NB4 (cell line): ENCODE measurements at places on chromosomes 5 and 9.

GRCh38 chr9:19701991-19702390 lies 86.8 kb downstream of the SLC24A2 start:
- DNase-seq, result no peak

- no peak for DNase-seq
Observed at GRCh38 chr9:84216151-84216550, 124.4 kb downstream of the SLC28A3 start.

DNA sequence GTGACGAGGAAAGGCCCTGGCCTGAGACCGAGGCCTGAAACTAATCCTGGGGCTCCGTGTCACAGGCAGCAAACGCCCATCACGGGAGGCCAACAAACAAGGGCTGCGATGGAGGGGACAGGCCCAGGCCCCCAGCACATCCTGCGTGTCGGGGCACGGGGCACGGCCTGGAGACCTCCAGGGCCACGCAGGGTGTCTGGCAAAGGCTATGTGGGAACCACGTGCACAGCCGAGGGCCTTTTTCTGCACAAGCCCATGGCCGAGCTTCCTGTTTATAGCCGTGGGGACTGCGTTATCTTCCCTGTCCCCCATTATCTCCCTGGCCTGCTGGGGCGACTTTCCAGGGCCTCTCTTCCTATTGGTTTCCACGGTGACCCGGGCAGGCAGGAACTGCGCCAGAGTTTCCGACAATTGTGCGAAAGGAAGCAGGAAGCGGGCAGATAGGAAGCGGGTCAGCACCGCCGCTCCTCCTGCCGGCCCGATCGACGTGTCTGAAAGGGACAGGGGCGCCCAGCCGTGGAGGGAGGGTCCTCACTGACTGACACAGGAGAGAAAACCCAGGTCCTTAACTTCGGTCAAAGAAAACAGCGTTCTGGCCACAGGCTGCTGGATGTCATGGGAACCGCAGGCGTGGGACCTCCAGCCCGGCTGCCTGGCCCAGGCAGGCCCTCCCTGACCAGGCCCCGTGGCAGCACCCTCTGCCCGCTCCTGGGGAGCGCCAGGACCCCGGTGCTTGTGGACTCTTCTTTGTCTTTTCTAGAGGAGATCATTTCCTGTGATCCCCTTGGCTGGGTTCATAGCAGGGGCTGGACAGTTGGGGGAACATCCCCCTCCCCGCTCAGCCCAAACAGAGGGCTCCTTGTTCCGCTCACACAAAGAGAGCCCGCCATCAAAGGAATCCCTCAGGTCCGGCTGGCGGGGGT lies 29.1 kb upstream of the SEC16A start:
- DNase-seq, result no peak

DNA sequence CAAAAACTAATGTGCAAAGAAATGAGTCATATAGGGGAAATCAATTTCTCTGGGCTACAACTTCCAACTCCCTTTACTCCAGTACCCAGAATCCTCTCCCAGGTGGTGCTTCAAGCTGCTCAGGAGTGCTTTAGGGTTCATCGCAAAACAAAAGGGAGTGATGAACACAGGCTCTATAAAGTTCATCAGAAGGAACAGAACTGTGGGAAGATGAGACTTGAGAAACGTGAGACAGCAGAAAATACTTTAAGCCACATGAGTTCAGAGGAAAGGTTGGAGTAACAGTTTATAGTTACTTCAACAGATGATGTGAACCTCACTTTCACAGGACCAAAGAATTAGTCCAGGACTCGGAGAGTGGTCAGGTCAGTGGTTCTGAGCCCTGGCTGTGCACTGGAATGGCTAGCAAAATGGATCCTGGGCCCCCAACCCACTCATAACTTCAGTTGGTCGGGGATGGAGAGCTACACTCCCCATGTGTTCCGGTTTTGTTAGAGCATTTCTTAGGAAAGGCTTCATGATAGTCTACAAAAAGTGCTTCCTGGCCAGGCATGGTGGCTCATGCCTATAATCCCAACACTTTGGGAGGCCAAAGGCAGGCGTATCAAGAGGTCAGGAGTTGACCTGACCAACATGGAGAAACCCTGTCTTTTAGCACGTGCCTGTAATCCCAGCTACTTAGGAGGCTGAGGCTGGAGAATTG lies 4.3 kb downstream of the RPL12 start:
- peak; percentile 46 for DNase-seq

DNA sequence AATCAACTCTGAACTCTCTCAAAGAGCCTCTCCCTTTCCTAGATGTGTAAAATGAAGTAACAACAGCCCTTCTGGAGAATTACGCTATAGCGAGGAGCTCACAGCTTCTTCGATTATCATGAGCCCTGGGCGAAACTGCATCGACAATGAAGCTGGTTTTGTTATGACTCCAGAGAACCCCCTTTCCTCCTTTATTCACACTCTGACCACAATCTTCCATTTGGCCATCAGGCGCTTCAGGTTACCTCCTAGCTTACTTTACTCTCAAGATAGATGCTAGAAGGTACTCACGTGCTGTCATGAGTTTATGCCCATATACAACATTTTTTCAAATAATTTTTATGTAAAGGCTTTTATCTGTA lies 362.7 kb upstream of the RFX3 start:
- no peak for DNase-seq

GRCh38 chr9:82588301-82589180 lies 474.4 kb downstream of the RASEF start:
- no peak for DNase-seq

- DNase-seq, result peak; percentile 28
Observed at GRCh38 chr5:76331126-76331525, 72.0 kb upstream of the IQGAP2 start.

DNA sequence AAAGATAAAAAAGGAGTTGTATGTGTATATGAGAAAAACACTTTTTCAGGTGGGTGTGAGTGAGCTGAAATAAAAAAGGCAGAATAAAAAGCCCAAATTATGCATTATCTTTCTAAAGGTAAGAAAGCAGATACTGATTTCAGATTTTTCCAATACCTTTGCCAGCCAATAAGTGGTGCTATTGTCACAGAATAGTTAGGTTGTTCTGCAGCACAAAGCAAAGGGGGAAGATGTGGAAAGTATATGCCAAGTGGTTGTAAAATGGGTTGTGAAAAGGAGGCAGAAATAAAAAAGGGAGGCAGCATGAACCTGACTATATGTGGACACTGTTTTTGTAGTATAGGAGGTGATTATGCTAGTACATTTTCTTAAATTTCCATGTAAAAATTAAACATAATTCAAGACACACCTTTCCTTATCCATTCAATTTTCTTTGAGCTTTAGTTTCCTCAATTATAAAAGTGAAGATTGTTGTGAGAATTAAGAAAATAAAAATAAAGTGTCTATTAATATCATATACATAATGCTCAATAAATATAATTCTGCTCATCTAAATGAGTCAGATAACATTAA lies 106.7 kb downstream of the SMIM15 start:
- DNase-seq, result peak; percentile 61

DNA sequence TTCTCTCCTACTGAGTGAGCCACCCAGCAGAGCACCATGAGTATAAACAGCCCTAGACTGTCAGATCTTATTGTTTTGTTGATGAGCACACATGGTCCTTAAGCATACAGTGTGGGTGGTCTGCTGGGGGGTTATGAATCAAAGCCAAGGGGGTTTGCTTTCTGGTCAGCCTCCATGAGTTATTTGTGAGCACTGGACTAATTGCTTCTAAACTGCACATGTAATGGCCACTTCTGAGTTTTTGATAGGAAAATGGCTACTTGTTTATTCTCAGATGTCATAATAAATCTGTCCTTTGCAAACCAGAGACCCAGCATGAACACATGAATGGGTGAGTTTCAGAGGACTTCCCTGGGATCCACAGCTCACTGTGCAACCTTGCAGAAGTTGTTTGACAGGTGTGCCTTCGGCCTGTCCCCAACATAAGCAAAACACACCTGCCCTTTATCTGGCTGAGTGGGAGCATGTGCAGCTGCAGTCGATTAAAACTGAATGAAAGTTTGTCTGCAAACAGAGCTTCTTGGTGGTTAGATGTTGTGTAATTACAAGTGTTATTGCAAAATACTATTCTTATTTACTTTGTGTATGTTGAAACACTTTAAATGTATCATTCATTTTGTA lies 35.9 kb downstream of the MAMDC2 start:
- peak; percentile 4 for DNase-seq
